ENCODE measurements at places on chromosomes 7 and 10.

DNA sequence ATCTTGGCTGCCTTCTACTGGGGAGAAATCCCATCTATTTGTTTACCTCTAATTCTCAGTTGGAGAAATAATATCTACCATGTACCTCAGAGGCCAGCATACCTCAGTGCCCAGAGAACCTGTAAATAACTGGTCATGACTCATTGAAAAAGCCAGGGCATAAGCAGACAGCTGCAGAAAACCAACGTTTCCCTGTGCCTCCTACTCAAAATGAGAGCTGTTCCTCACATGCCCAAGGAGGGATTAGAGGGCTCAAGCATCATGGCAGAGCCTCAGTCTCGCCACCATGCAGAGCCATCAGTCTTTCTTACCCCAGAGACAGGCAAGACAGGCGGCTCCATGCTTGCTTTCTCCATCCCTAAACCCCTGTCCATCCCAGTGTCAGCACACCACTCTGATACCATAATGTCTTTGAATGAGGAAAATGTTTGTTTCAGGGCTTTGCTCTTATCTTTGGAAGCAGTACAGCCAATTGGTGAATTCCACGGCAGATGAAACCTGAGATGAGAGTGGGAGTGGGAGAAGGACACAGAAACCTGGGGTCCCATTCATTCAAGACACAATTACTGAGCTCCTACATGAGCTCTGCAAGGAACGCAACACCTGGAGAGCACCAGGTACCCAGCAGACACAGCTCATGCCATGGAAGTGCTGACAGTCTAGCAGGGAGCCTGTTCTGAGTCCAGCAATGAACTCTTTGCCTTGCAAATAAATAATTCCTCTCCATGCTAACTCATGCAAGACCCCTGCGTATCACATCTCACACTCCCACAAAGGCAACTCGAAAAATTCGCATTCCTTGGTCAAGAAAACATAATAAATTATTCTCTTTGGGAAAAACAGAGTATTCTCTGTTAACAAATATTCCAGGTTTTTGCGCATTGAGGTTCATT, 21.1 kb downstream of the PON1 start:
- no peak for DNase-seq

GRCh38 chr10:69636626-69637605, 6.9 kb downstream of the FAM241B start:
- DNase-seq = peak; percentile 61

GRCh38 chr7:117227091-117227490, 95.8 kb downstream of the WNT2 start:
- DNase-seq = peak; percentile 76

- no peak for DNase-seq
Measured at GRCh38 chr7:38669965-38670520, 38.9 kb upstream of the AMPH start.

- no peak for DNase-seq
Measured at GRCh38 chr7:101580596-101580995, 48.5 kb downstream of the MYL10 start.

GRCh38 chr7:86391813-86392212, 251.9 kb upstream of the GRM3 start:
- DNase-seq = no peak

GRCh38 chr7:156942708-156943090, 6.8 kb upstream of the NOM1 start:
- no peak for DNase-seq

DNA sequence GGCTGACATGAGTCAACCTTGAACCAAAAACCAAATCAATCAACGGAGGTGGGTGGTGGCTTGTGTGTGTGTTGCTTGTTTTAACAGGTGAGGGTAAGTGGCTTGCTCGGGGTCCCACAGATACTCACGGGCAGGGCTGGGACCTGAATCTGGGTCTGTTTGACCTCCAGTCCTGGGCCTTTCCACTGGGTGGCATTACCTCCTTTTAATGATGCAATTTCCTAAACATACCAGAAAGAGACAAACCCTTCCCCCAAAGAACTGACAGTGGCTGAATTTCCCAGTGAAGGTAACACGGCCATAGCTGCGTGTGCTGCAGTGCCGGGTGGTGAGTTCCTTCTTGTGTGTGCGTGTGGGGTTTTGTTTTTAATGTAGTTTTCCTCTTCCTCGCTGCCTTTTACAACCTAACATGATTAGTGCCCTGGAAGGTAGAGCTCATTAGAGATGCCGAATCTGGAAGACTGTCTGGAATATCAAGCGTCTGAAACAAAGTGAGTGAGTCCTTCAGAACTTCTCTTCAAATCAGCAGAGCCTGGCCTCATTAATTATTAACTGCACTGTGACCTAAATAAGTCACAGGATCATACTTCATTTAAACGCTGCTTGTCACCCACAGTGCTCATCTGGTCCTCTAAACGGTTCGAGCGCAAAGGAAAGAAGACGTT, 166.1 kb upstream of the TCERG1L start:
- no peak for DNase-seq

- no peak for DNase-seq
Measured at GRCh38 chr10:6787091-6787490, 207.0 kb upstream of the PRKCQ start.

Measured in hematopoietic multipotent progenitor cell treated with erythropoietin and hydrocortisone succinate and interleukin-3 and kit ligand, for 4 days (in vitro differentiated cells).